Fibroblast of the conjunctiva (primary cell): ENCODE measurements at places on chromosomes 7 and 10.

GRCh38 chr10:127776816-127777215 lies 39.8 kb downstream of the FOXI2 start:
- DNase-seq: no peak

GRCh38 chr7:122764902-122765301 lies 62.2 kb upstream of the RNF148 start:
- no peak for DNase-seq

GRCh38 chr10:68870545-68871104 lies 30.5 kb upstream of the DDX50 start:
- DNase-seq: no peak

DNA sequence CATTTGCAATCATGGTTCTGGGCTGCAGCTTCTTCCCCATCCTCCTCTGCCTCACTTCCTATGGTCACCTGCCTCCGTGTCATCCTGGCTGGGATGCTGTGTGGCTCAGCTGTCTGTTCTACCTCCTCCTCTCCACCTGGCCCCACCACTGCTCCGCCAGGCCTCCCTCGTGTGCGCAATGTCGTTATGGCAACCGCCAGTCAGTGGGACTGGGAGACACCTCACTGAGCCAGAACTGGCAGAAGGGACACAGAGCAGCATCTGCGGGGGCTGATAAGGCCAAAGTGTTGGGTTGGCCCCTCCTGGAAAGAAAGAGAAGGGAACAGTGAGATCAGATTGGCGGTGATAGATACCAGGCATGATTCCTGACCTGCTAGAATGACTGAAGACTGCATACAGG lies 527.5 kb downstream of the INHBA start:
- no peak for DNase-seq

DNA sequence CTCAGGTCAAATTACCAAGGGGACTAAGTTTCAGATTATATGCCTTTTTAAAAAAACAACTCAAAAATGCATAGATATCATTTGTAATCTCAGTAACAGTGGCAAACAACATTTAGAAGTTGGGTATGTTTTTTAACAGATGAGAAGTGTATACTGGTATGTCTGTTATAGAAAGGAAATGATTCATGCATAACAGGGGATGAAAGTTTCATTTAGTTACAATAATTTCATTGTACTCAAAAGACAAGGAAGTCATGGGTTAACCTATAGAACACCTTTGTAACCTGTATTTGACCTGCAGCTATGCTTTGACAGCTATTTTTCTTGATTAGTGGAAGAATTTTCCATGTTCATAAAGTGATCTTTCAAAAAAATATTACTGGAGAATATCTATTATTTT lies 35.4 kb upstream of the FAM133B start:
- no peak for DNase-seq

GRCh38 chr7:133618970-133619369 lies 366.1 kb downstream of the EXOC4 start:
- no peak for DNase-seq

GRCh38 chr7:49866910-49867309 lies 93.5 kb downstream of the VWC2 start:
- DNase-seq: no peak

GRCh38 chr10:78579995-78580394 lies 488.8 kb upstream of the ZMIZ1 start:
- DNase-seq: no peak

- peak; percentile 27 for DNase-seq
These were observed 29.5 kb downstream of the CTNNA3 start for GRCh38 chr10:67666416-67667034.

DNA sequence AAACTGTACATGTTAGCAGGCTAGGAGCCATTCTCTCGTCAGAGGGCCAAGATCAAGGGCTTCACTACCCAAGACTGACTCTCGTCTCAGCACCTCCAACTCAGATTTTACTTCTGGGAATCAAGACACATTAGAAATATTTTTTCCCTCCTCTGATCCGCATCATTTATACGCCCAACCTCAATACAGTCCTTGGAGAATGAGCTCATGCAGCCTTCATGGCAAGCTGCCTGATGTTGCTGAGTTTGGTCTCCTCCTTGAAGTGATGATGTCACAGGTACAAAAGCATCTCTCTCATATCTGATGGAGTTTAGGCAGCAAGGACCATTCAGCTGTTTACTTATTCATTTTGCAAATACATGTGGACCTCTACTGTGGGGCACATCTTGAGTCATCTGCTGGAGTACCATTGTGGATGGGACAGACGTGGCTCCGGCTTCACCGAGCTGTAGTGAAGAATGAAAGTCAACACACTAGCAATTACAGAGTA lies 114.0 kb downstream of the BMPER start:
- no peak for DNase-seq

DNA sequence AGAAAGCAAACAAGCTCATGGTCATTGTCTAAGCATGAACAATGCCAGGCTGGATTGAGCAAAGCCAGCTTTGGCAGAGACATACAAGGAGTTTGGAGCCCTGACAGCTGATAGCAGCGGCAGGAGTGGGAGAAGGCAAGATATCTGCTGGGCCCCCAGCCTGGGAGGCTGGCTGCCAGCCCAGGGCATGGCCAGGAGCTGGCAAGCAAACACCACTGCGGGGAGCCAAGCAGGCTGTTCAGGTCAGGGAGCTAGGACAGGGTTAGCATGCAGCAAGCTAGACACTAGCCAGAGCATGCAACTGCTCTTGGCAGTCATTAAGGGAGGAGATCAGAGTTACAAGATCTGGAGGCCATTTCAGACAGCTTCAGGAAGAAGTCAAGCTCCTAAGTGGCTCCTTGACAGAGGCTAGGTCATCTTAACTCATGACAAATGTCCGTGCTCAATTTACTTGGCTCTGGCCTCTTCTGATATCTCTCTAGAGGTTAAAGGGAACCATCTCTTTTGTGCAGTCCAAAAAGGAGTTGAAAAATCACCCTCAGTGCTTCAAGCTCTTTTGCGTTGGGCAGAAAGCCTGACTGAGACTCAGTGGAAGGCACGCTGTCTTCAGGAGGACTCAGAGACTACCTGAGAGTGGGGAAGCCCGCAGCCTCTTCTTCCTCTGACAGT lies 436.8 kb upstream of the C7orf33 start:
- no peak for DNase-seq

- DNase-seq: no peak
These were observed 44.9 kb downstream of the IL6 start for GRCh38 chr7:22771872-22772228.

- DNase-seq: no peak
These were observed 22.4 kb downstream of the ZFAND2A start for GRCh38 chr7:1137517-1138167.

GRCh38 chr10:22491931-22492615 lies 146.8 kb downstream of the SPAG6 start:
- DNase-seq: no peak

DNA sequence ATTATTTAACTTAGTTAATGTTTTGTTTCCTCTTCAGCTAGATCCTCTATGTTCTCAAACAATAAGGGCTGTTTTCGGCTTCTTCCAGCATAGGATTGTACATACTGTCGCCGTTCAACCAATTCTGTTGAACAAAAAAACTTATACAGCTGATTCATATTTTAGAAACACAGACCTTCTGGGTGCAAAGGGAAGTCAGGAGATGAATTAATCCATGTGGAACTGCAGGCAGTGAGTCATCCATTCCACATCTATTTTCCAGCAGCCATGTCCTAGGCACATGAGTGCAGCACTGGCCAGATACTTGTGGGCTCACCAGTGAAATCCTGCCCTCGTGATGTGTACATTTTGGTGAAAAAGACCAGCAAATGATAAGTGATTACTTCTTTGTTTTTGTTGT lies 163.2 kb downstream of the JAZF1 start:
- DNase-seq: no peak

DNA sequence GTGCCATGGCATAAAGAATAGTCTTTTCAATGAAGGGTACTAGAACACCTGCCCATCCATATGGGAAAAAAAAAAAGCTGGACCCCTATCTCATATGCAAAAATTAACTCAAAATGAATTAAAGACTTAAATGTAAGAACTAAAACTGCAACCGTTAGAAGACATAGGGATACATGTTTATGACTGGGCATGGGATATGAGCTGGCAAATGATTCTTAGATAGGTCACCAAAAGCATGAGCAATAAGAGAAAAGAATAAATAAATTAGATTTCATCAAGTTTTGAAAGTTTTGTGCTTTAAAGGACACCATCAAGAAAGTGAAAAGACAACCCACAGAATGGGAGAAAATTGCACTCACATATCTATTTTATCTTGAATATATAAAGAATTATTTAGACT lies 222.0 kb downstream of the ADK start:
- no peak for DNase-seq

DNA sequence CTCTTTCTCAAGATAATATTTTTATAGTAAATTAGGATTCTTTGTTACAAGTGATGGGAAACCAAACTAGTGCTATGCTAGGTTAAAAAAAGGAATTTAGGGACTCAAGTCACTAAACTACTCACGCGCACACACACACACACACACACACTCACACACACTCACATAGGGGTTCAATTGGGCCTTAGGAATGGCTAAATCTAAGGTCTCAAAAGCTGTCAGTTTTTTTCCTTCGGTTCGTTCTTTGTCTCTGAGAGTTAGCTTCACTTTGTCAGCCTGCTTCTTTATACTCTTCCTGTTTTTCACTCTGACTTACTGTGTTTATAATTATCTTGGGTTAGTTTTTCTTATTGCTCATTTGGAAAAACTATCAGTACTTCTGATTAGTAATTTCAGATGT lies 138.9 kb downstream of the ADK start:
- DNase-seq: no peak

GRCh38 chr10:5551531-5552375 lies 27.0 kb downstream of the CALML3 start:
- DNase-seq: no peak

DNA sequence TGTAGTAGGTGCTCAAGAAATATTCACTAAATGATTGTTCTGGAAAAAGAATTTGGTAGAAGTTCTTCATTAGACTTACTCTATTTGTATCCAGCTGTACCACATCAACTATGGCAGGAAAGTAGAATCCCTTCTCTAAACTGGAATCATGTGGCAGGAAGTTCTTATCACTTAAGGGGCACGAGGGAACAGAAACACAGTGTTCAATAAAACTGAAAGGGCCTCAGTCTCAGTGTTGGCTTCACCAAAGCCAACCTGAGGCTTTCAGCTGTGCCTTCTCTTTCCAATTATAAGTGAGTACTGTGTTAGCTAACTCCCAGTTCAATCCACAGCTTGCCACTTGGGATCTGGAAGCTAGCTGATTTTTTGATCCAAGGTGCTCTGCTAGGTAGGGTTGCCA lies 257.6 kb upstream of the LRGUK start:
- no peak for DNase-seq

DNA sequence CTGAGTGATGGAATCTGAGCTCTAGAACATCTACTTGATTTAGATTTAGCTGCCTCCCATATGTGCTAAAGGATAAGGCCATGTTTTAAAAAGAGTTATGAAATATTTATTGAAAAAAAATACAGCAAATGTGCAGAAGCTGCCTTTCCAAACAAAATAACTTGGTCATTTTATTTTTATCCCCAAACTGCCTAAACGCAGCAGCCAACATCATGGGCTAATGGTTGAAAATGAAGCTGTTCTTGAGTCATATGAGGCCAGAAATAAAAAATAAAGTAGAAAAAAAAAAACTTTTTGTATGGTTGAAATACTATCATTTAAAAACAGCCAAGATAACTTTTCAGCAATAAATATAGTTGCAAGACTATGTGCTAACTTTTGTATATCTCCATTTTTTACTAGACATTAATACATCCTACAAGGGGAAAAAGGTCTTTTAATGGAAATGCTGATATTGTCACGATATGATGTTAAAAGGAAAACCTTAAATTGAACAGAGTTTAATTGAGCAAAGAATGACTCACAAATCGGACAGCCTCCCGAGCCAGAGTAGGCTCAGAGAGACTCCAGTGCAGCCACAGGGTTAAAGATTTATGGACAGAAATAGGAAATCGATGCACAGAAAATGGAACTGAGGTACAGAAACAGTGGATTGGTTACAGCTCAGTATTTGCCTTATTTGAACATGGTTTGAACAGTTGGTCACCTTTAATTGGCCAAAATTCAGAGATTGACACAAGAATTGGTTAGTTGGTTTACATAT lies 305.8 kb downstream of the MDFIC start:
- DNase-seq: no peak

GRCh38 chr10:111146025-111146640 lies 69.3 kb downstream of the ADRA2A start:
- no peak for DNase-seq

- no peak for DNase-seq
These were observed 101.9 kb downstream of the COL28A1 start for GRCh38 chr7:7433811-7434210.

DNA sequence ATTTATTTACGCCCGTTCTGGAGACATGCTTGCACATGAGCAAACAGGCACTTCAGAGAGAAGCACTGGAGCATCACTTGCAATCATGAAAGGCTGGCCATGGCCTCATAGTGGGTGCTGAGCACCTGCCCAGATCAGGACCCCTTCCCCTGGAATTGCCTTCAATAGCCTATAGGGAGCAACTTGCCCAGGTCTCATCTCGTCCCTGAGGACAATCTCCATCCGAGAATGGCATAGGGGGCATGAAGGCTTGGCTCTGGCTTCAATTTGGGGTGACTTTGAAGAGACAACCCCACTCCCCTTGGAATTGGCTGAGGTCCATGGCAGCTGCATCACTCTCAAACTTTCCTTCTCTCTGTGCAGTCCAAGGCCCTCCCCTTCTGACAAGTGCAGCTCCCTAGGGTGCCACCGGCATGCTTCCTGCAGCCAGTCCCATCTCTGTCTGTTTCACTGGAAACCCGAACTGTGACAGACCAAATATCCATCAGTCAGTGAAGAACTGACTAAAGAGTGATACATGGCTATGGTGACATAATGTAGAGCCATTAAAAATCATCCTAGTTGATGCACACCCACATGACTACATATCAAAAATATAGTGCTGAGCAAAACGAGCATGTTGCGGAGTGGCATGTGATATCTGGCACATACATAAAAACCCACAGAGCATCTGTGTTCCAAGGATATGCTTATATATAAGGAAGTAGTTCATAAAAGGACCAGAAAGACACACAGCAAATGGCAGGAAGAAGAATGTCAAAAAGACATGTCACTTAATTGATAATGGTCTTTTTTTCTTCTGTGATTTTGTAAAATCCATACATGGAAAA lies 12.4 kb downstream of the GDF2 start:
- DNase-seq: no peak
